GDM1 (cell line): ENCODE measurements at places on chromosomes 6 and 20.

DNA sequence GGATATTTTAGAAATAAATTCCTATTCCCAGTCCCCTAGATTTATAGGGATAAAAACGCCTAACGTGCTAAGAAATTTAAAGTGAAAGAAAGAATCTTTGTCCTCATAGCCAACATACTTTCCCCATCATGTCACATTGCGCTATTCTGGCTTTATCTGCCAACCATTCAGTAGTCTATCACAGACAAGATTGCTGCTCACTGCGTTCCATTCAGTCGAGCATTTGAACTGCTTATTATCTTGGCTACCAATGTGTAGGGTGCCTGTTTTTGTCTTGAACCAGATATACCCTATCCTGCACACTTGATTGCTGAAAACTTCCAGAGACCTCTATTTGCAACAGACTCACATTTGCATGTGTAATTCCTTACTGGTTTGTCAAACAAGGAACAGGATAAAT is 751.5 kb downstream of the EPHA7 start:
- no peak for DNase-seq

DNA sequence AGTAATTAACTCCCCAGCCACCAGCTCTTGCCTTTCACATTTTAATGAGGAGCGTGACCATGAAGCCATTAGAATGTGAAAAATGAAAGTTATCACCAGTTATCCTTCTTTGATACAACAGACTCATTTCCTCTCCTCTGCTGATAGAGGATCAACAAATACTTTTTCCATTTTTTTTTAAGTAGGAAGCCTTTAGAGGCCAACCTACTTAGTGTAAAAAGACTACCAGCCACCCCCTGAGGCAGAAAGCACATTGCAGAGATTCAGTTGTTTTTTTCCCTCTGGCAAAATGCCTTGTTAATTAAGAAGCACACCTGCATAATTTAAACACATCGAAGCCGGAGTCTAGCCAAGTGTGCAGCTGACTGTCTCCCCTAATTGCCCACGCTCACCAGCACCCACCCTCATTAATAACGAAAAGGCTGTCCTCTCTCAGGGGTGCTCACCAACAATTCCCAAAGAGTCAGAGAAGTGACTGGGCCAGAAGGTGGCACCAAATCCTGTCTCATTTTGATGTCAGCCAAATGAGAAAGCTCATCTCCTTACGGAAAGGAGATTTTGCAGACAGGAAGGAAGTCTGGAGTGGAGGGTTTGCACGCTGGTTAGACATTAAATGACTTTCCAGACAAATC is 60.9 kb upstream of the MC3R start:
- no peak for DNase-seq

DNA sequence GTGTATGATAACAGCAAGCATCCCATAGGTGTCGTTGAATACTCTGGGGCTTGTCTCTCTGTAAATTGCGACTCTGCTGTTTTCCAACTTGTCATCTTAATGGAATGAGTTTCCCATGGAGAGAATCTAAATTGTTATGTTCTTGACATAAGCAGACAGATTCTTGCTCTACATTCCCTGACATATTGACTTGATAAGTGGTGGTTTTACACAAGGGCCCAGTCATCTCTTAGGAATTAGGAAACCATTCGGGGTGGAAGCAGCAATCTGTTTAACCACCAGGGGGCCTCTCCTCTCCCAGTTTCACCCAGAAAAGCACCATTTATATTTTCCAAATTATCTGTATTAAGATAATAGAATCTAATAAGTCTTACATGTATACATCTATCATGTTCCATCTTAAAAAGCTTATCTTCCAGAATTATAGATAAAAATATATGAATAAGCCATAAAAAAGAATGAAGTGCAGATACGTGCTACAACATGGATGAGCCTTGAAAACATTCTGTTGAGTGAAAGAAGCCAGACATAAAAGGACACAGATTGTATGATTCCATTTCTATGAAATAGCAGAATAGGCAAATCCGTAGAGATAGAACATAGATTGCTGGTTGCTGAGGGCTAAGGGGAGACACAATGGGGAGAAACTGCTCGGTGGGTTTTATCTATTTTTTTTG is 23.1 kb upstream of the MROH8 start:
- no peak for DNase-seq

DNA sequence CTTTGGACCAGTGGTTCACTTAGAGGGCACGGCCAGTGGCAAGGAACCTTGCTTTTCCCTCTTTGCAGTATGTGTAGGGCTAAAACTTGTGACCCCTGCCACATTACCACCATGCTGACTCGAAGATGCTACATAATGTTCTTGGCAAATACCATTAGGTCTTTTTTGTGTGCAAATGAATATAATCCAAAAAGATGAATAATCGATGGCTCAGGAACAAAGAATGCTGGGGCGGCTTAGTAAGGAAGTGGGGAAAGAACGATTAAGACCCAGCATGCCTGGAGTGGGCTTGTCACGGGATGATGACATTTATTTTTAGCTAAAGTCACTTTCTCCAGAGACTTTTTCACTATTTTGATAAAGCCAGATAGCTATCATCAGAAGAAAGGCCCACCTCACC is 23.1 kb downstream of the CMTR1 start:
- no peak for DNase-seq

- DNase-seq: no peak
Measured at GRCh38 chr20:37518059-37518458, 3.0 kb upstream of the NNAT start.

GRCh38 chr6:157260735-157261410 is 62.4 kb downstream of the TMEM242 start:
- no peak for DNase-seq

DNA sequence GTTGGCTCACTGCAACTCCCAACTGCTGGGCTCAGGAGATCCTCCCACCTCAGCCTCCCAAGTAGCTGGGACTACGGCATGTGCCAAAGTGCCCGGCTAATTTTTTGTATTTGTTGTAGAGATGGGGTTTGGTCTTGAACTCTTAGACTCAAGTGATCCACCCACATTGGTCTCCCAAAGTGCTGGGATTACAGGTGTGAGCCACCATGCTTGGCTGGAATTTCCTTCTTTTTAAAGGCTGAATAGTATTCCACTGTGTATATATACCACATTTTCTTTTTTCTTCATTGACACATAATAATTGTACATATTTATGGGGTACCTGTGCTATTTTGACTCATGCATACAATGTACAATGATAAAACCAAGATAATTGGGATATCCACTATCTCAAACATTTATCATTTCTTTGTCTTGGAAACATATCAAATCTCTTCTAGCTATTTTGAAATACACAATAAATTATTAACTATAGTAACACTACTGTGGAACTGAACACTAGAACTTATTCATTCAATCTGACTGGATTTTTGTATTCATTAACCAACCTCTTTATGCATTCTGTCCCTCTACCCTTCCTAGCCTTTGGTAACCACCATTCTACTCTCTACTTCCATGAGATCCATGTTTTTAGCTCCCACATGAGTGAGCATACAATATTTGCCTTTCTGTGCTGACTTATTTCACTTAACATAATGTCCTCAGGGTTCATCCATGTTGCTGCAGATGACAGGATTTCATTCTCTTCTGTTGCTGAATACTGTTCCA is 7.8 kb downstream of the MDC1 start:
- no peak for DNase-seq

DNA sequence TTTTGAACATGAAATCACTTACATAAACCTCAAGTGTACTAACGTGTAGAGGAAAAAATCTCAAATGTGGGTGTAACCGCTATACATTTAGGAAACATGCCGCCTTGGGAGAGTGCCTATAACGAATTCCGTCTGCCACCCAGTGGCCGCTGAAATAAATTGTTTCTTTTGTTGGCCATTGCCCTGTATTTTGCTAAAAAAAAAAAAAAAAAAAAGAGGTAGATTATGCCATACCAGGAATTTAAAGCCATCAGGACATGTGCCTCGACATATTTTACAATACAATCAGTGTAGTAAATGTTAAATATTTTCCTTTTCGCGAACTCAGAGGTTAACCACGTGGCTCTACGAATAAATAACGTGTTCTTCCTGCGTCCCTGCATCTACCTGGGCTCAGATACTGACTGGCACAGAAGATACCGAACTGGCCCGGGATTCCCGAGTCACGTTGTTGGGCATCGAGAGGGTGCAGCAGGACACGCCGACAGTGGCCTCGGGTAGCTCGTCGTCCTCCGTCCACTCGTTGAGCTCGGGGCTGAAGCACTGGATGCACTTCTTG is 14.3 kb downstream of the KLHL31 start:
- DNase-seq: peak; percentile 36

DNA sequence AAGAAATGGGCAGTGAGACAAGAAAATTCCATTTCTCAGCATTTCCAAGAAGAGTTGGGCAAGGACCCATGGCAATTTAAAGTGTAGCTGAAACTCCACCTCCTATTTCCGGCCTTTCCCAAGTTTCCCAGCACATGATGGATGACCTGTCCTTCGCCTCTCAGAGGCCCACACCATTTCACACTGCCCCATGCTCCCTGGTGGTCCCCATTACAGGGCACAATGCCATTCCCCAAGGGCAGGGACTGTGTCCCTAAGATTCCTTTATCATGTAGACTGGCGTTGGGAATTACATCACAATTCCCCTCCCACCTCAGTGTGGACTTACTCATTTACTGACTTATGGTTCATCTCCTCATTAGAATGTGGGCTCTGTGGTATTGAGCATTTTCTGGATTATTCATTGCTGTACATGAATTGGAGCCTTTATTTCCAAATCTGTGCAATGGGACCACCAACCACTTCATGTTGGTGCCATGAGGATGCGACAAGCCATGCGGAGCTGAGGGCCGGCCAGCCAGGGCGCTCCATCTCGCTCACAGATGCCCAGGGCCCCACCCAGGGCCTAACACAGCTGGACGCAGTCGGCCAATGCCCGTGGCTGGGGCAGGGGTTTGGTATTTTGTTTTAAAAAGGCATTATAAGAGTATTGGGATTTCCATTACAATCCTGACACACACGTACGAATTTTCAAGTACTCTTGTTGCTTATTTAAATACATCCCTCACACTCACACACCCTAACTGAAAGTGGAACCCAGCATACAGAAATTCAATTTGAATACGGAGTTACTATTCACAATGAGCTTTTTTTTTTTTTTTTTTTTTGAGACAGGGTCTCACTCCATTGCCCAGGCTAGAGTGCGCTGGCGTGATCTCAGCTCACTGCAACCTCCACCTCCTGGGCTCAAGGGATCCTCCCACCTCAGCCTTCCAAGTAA is 5.4 kb downstream of the ACSS1 start:
- no peak for DNase-seq

DNA sequence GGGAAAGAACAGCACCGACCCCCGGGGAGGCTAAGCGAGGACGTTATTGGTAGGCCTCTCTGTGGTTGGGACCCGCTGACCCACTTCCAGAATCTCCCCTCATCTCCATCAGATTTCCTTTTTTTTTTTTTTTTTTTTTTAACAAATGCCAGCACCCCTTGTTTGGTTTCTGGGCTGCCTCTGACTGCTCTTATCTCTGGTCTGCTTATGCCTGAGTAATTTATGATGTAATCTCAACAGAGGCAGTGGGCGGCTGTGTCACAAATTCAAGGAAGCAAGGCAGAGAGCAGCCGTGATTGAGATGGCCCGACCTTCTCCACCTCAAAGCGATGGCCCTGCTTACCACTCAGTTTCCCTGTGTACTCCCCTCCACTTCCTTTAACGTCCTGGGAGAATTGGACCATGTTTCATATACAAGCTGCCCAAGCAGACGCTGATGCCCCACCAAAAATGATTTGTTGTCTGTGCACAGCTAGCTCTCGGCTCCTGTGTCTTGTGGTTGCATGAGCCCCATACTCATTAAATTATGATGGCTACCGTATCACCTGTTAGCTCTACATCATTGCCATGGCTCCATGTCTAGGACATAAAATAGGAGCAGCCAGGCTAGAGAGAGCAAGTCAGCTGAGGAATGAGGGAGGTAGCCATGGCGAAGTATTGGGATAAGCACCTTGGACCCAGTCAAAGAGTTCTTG is 98.1 kb downstream of the ZNF217 start:
- no peak for DNase-seq

- no peak for DNase-seq
Measured at GRCh38 chr6:38209371-38210260, 390.1 kb downstream of the ZFAND3 start.

DNA sequence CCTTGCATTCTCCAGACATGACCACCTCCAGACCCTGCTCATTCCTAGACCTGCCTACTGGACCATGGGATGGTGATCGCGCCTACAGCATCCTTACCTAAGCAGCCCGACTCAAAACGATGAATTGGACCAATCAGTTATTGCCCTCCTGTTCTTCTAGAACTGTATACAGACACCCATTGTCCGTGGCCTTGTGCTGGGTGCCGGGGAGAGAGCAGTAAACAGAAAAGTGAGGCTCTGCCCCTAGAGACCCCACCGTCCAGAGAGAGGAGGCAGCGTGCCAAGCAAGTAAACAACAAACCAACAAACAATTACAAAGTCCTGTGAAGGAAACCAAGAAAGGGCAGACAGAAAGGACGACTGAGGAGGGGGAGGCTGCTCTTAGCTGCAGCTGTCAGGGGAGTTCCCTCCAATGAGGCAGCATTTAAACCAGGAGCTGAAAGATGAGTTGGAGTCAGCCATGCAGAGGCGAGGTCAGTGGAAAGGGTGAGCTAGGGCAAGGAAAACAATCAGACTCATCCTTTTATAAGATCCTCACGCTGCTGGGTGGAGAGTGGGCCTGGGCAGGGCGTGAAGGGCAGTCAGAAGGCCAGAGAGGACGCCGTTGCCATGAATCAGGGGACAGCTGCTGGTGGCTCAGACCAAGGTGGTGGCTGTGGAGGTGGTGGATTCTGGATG is 37.6 kb upstream of the BLCAP start:
- DNase-seq: no peak

DNA sequence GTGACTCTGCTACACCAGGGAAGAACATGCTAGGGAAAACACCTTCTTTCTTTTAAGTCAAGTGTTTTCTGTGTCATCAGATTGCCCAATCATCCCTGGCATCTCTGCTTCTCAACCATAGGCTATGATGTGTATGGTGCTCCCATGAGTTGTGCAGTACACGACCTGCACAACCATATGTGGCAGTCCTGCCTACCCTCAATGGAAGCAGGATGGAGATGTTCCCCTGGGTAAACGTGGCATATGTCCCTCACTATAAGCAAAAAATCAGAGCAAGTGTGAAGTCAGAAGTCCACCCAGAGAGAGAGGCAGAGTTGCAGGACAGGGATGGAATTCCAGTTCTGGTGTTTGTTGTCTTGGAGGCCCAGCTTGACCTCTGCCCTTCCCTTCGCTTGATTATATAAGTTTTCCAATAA is 10.3 kb upstream of the SNHG17 start:
- DNase-seq: no peak

- no peak for DNase-seq
Measured at GRCh38 chr20:45340951-45341350, 7.3 kb downstream of the SDC4 start.

GRCh38 chr20:59804347-59804746 is 129.1 kb downstream of the SYCP2 start:
- DNase-seq: no peak
